ENCODE measurements at places on chromosomes 12 and 14.

DNA sequence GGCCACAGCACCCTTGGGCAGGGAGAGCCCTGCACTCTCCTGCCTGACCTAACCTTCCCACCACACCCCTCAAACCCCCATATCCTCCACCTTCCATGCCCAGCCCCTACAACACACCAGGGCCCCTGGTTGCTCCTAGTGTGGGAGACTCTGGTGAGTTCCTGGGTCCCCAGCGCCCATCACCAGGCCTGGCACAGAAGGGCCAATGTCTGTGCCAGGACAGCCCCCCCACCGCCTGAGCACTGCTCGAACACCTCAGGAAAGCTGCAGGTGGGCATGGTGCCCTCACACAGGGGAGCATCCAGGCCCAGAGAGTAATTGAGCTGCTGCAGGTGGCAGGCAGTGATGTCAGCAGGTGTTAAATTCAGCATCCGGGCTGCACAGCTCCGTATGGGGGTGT, 15.2 kb downstream of the ADCY6 start:
- DNase-seq = no peak

DNA sequence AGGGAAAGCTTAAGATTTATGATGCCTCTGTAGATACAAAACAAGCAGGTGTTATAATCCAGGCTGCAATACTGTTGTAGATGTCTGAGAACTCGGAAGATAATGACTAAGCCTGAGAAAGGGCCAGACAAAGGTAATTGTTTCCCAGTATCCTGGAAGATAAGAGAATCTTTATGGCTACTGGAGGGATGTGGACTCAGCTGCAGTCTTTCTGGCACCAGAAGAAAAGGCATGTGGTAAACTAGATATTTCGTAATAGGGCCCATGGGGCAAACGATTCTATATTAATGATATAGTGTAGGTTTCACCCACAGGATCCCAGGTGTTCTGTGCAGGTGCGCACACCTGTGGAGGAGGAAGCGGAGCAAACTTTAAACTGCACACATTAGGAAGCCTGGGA, 9.2 kb upstream of the APOLD1 start:
- peak; percentile 33 for DNase-seq

- DNase-seq = no peak
These were observed 303 bp downstream of the GAPDH start for GRCh38 chr12:6534695-6534944.

GRCh38 chr12:24363177-24363754, 413.8 kb upstream of the SOX5 start:
- DNase-seq = no peak

GRCh38 chr12:53050426-53051057, 677 bp downstream of the TNS2 start:
- no peak for DNase-seq
